Left ventricle myocardium inferior (tissue), 1 donor: ENCODE measurements at places on chromosomes 1 and 21.

DNA sequence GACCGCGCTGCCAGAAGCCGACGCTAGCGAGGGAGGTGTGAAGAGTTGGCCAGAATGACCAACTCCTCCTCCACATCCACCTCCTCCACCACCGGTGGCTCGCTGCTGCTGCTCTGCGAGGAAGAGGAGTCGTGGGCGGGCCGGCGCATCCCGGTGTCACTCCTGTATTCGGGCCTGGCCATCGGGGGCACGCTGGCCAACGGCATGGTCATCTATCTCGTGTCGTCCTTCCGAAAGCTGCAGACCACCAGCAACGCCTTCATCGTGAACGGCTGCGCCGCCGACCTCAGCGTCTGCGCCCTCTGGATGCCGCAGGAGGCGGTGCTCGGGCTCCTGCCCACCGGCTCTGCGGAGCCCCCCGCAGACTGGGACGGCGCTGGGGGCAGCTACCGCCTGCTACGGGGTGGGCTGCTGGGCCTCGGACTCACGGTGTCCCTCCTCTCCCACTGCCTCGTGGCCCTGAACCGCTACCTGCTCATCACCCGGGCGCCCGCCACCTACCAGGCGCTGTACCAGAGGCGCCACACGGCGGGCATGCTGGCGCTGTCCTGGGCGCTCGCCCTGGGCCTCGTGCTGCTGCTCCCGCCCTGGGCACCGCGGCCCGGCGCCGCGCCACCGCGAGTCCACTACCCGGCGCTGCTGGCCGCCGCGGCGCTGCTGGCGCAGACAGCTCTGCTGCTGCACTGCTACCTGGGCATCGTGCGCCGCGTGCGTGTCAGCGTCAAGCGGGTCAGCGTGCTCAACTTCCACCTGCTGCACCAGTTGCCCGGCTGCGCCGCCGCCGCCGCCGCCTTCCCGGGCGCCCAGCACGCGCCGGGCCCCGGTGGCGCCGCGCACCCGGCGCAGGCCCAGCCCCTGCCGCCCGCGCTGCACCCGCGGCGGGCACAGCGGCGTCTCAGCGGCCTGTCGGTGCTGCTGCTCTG lies 1.2 kb downstream of the GPR88 start:
- peak; percentile 19 for DNase-seq

GRCh38 chr21:44938772-44939531 lies 877 bp upstream of the SLX9 start:
- no peak for DNase-seq

- DNase-seq = no peak
These were observed 20.4 kb upstream of the SRSF4 start for GRCh38 chr1:29202053-29202452.

DNA sequence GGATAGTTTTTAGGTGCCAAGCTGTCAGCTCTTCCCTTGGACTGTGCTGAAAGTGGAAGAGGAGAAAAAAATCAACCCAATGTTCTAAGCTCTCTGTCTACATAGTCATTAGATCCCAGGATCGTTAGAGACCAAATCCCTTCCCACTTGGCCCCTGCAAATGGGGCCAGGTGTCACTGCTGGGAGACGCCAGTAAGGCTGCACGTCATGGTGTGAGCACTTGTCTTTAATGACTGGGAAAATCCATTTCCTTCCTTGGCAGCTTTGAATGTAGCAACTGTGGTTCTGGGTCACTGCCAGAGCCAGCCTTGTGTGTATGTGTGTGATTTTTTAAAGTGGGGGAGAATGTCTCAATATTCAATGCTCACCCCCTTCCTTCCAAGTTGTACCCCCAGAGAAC lies 59.9 kb downstream of the MAN1C1 start:
- DNase-seq = no peak

DNA sequence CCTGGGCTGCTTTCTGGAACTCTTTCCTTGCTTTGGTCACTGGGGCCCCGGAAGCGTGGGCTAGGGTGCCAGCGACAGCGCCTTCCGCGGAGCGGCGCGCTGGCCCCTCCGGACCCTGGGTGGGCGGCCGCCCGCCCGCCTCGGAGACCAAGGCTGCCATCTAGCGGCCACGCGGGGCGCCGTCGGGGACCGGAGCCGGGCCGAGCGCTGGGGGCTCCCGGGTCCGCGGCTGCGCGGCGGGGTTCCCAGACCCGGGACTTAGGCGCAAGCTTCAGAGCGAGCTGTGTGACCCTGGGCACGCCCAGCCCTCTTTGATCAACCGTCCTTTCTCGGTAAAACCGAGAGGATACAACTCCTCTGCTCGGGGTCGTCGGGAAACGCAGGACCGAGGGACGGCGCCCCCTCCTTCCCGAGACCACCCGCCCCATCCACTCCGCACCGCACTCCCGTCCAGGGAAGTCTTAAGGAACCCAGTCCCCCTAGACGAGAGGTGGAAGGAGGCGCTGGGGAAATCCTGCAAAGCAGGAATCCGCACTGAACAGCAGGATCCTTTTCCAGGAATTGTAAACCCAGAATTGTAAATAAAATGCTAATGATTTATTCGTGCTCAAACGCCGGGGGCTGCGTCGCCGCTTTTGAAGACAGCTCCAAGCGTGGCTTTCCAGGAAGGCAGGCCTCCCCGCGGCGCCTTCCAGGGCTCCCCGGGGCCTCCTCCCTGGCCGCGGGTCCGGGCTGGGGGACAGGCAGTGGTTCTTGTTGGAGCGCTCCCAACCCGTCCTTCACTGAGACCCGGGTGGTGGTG lies 41.2 kb downstream of the RRAGC start:
- no peak for DNase-seq

GRCh38 chr1:90246069-90246468 lies 251.2 kb downstream of the ZNF326 start:
- no peak for DNase-seq

DNA sequence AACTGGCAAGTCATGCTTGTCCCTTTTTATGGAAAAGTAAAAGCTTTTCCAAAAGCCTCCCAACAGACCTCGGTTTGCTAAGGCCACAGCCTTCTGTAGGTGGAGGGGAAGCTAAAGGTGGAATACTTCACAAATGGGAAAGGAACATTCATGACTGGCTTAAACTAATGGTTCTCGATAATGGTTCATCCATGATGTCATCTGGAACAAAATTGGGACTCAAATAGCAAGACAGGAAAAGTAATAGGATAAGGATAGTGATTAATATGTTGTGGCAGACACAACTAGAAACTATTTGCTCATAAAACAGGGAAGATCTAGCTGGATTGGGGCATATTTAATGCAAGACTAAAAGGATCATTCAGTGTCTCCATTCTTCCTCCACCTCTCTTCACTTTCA lies 16.7 kb upstream of the SPATA6 start:
- DNase-seq = no peak

DNA sequence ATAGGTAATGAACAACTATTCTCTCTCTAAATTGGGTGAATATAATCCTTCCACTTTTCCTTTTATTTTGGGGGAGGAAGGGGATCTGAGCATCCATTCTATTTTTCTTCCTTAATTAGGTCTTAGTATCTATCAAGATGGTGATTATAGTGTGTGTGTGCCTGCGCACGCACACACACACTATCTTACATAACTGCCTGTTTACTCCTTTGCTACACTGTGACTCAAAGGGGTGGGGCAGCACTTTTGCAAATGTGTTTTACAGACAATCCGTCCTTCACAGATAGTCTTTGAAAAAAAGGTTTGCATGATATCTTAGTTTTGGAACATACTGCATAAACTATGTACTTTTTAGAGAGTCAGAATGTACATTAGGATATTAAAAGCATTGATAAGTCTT lies 191.5 kb downstream of the SDCCAG8 start:
- DNase-seq = no peak

DNA sequence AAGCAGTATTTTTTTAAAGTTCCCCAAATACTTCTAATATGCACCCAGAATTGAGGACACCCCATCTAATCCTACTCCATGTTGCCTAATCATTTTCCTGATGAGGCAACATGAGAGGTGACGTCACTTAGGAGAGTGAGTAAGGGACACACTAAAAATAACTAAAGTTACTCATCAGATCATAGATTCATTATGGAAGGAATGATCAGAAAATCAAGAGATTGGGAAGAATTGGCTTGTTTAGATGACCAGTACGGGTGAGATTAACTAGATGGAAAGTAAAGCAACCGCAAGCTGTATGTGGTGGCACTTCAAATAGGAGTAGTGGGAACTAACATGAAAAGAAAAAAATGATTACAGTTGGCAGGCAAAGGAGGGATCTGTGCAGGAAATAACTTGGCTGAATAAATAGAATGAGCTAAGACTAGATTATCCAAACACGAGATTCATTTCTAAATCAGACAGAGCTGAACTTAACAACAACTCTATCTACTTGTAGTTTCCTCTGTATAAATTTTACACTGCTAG lies 61.4 kb upstream of the CXADR start:
- no peak for DNase-seq

- no peak for DNase-seq
These were observed 6.9 kb upstream of the ATP1B1 start for GRCh38 chr1:169099561-169099960.

- DNase-seq = peak; percentile 88
These were observed 30.7 kb downstream of the HSPG2 start for GRCh38 chr1:21906173-21907078.

- no peak for DNase-seq
These were observed 313.1 kb downstream of the MATN1 start for GRCh38 chr1:30410153-30410851.

GRCh38 chr1:190452272-190452848 lies 25.3 kb downstream of the BRINP3 start:
- DNase-seq = no peak

DNA sequence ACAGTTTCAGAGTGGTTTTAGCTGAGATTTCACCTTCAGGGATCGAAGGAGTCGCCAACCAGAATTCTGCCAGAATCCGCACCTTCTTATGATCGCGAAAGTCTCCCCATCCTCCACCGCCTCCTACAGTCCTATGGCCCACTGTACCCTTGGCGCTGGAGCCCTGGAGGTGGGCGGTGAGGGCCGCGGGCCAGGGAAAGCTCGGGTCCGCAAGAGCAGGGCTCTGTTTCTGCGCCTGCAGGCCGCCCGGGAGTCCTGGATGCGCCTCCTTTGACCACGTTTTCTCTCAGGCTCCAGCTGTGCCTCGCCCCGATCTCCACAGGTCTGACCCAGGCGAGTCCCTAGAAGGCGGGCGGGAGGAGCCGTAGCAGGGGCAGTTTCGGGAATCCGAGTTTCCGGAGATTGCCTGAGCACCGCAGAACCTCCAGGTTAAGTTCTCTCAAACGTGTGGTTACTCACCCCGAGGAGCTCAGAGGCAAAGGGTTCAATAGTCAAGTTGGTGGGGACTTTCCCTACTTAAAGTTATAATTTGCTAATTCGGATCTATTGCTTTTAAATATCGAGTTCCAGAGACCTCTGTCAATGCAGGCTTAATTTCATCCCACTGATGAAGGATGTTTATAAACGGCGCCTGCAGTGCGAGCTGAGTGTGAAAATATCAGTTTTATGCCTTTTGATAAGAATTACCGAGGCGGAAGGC lies 3.2 kb upstream of the LHX8 start:
- DNase-seq = no peak

- no peak for DNase-seq
These were observed 396.2 kb downstream of the PLPP3 start for GRCh38 chr1:56183151-56183550.

DNA sequence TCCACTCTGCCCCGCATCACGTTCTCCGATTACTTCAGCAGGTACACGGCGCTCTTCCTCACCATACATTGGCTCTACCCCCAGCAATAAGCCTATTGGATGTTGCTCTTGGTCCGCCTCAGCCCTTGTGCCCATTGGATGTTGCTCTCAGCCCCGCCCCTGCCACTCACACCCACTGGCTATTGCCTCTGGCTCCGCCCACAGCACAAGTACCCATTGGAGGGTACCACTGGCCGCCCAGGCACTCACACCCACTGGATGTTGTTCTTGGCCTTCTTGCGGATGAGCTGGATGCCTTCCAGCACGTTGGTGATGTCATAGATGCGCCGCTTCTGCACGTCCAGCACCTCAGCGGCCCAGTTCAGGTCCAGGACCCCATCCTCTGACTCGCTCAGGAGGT lies 9.4 kb downstream of the E2F2 start:
- DNase-seq = no peak
